ENCODE measurements at places on chromosomes 7 and 10. TPM values are rescaled to one million over a fixed set of nuclear protein-coding genes. Genes with fewer than 3 reads are reported as not detected.

DNA sequence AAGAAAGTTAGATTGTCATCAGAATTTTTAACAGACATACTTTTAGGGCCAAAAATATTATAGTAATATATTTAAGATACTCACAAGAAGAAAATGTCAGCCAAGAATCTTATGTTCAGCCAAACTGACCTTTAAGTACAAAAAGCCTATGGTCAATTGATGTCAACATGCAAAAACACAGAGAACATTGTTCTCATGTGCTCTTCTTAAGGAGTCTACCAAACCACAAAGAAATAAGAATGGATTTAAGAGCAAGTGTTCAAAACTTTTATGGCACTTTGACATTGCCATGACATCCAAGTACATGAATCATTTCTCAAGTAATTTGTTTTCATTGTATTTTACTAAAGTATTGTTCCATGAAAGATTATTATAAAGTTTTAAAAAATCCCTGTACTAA, 180.4 kb downstream of the TMEM26 start:
- DNase-seq: no peak

- DNase-seq: no peak
Observed at GRCh38 chr7:51261950-51262795, 54.4 kb downstream of the COBL start.

DNA sequence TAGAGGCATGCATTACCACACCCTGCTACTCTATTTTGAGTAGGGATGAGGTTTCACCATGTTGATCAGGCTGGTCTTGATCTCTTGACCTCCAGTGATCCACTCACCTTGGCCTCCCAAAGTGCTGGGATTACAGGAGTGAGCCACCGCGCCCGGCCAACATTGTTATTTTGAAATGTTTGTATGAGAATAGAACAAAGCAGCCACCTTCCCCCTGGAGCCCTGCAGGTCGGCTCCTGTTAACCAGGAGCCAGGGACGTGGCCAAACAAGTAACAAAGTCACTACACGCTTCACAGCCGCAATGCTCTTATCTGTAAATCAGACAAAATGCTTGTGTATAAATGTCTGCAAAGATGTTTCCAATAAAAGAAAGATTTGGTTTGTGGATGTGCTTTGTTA, 295.4 kb downstream of the CNTNAP2 start:
- no peak for DNase-seq

- no peak for DNase-seq
Observed at GRCh38 chr7:120091807-120092206, 181.2 kb upstream of the KCND2 start.

GRCh38 chr10:4291990-4292389, 507.0 kb upstream of the KLF6 start:
- DNase-seq: no peak

DNA sequence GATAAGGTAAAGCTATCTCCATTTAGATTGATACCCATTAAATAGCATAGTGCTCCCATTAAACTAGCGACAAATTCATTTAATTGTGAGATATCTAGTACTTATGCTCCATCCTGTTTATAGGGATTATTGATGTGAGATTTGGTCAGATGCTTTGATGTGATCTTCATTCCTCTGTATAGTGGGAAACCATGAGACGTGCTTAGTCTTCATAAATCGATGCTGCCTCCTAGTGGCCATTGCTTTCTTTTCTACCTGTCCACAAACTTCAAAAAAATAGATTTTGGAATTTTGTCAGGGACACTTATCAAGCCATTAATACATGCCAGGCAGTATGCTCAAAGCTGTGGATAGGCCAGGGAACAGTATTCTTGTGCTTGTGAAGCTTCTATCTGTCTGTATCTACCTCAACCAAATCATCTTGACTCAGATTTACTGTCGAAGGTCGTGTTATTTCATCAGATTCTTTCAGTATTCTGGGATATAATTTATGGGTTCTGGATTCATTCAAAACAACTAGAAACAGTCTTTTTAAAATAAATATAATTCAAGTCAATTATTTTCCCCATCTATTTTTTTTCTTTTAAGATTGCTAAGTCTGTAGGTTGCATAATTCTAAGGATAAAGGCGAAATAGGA, 12.0 kb downstream of the LSM8 start:
- peak; percentile 68 for DNase-seq

DNA sequence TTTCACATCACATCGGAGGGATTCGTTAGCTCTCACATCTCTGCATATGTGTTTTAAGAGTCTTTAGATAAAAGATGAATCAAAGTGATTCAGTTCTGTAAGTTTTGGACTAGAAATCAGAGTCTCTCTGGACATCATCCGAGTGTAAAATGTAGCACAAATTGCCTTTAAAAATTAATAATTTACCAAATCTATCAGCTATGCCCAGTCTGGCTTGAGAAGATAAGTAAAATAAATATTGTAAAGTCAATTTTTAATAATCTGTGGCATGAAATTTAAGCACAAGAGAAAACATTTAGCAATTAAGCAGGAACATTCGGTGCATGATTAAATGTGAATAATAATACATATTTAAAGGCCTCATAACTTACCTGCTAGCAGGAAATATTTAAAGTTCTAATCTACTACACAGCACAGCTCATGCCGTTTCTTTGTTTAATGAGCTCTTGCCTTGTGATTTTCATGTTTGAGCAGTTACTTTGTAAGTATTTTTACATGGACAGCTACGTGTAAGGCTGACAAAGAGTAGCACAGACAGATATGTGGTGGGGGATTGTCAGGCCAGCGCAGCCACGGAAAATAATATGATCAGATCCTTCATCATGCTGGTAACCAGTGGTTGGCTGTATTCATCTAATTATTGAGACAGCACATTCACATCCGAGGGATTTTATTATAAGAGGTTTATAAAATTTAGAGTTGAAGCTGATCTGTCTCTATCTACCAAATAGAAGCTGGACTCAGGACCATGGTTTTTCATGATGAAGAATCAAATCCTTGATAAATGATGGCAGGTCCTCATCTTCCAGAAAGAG, 317.3 kb downstream of the ADARB2 start:
- no peak for DNase-seq

DNA sequence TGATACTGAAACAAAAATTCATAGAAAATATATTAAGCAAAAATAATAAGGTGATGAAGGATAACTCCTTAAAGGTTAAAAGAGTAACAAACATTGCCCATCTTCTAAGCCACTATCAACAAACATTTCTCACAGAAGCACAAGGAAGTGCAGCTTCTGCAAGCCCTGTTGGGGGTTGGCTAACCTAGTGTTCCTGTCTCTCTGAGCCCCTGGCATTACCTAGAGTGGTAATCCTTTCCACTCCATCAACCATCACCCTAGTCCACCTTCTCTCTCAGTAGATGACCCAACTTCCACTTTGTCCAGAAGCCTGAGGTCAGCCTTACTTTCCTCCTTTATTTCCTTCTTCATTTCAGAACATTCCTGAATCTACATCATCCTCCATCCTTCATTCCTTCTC, 59.7 kb downstream of the HIPK2 start:
- DNase-seq: no peak

DNA sequence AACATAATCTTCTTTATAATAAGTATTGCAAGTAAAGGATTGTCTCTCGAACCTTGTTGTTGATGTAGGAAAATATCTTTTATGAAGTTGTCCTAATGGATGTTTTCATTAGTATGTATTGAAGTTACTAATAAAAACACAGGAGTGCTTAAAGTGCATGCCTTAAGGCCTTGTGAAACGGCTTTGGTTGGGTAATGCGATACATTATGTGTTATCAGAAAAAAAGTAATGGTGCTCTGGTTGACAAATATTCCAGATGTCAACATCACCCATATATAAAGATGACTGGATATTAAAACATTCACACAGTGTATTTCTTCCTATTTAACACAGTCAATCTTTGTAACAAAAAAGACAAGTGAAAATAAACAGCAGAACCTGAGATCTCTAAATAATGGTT, 310.7 kb downstream of the PRKG1 start:
- DNase-seq: no peak

DNA sequence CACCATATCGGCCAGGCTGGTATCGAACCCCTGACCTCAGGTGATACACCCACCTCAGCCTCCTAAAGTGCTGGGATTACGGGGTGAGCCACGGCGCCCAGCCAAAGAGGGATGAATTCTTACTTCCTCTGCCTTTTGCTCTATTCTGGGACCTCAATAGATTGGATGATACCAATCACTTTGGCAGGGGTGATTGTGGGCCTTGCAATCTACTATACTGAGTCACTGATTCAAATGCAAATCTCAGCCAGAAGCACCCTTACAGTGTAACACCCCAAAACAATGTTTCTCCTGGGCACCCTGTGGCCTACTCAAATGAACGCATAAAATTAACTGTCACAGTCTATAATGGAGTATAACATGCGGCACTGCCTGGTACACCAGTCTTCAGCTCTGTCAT, 596.7 kb upstream of the LRRTM3 start:
- no peak for DNase-seq

DNA sequence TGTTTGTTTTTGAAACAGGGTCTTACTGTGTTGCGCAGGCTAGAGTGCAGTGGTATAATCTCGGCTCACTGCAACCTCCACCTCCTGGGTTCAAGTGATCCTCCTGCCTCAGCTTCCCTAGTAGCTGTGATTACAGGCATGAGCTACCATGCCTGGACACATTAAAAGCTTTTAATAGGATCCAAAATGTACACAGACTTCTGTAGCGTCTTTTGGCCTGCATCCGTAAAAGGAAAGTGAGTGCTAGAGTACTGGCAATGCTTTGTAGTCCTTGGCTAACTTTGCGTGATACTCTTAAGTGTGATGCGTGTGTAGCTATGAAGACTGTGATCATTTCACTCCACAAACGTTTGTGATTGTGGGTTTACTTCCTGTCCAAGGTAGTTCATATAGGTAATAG, 13.3 kb downstream of the ZRANB1 start:
- no peak for DNase-seq

DNA sequence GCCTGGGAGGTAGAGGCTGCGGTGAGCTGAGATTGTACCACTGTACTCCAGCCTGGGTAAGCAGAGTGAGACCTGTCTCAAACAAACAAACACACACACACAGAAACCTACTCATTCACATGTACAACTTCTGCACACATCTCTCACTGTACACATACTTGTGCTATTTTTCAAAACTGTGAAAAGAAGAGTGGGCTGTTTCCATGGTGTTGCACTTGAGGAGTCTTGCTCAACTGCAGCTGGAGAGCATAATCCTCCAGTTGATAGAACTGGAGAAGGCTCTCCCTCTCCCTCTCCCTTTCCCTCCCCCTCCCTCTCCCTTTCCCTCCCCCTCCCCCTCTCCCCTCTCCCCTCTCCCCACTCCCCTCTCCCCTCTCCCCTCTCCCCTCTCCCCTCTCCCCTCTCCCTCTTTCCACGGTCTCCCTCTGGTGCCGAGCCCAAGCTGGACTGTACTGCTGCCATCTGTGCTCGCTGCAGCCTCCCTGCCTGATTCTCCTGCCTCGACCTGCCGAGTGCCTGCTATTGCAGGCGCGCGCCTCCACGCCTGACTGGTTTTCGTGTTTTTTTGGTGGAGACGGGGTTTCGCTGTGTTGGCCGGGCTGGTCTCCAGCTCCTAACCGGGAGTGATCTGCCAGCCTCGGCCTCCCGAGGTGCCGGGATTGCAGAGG, 43.7 kb upstream of the DLD start:
- DNase-seq: no peak

GRCh38 chr7:93205046-93205445, 21.2 kb downstream of the HEPACAM2 start:
- no peak for DNase-seq

DNA sequence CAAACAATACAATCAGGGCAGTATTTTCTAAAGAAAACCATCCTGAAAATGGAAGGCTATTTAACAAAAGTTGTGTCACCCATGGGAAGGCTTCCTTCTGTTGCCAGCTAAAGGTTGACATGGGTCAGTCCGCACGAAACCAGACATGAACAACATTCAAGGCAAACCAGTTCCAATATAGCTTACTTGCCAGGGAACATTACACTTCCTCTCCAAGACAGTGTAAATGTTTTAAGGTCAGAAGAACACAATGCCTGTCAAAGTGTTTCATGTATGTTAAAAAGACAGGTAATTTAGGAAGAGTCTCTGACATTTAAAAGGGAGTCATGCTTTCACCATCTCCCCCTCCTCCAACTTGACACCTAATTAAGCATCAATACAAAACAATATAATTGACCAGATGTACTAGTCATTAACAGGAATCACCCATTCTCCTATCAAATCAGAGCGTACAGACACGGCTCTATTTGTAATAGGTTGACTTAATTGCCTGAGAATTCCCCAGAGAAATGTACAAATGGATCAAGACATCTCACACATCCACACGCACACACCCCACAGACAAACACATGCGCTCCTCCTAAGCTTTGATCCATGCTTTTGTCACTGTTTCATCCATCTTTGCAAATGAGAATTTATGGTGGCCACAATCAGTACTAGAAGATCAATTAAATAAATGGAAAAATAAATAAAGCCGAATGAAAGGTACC, 69.5 kb downstream of the CACNA2D1 start:
- DNase-seq: peak; percentile 3

DNA sequence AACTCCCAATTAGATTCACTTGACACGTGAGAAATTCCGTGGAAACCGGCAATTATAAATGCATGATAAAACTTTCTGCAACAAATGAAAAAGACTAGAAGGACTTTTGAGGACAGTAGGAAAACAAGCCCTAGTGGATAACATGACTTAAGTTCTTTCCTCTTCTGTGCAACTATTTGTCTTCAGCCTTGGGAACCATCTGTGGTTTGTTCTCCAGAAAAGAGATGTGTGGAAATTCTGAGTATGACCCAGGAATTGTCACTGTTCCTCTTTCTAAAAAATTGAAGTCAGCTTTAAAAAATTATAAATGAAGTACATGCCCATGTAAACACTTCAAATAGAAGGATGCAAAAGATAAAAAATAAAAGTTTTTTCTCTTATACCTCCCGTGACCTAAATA, 128.6 kb upstream of the SVIL start:
- DNase-seq: no peak

GRCh38 chr10:14396411-14397048, 65.8 kb upstream of the FRMD4A start:
- no peak for DNase-seq

DNA sequence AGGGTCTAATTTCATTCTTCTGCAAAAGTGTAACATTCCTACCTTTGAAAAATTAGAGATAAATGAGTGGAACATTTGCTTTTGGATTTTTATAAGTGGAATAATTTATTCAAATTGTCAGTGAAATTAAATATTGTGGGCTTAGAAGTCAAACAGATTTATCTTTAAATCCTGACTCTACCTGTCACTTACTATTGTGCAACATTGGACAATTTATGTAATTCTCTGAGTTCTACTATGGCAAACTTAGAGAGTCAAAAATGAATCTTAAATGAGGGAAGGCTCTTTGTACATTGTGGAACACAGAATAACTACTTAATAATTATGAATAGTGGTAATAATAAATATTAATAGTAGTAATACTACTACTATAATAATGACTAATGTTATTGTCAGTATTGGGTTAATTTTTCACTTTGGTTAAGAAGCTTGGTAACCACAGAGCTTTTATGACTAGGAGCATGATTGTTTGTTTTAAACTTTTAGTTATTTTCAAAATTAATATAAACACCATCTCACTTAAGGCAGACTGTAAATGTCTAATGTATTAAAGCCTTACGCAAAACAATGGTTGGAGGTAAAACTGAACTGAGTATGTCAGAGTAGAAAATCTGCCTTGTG, 70.0 kb downstream of the PRKG1 start:
- DNase-seq: no peak

Gene TMEM184A
- polyA plus RNA-seq: 0.48 TPM

Gene WEE2
- not detected for polyA plus RNA-seq

Gene LBX1
- polyA plus RNA-seq: not detected

Gene PRKG1
- polyA plus RNA-seq: 0.03 TPM

Gene KAZALD1
- polyA plus RNA-seq: 3.0 TPM

Gene FEZF1
- not detected for polyA plus RNA-seq

Gene TMEM176A
- polyA plus RNA-seq: not detected

Gene KIAA1549
- 3.9 TPM for polyA plus RNA-seq

Gene MTG1
- polyA plus RNA-seq: 91.6 TPM

Gene TDRD1
- not detected for polyA plus RNA-seq
